ENCODE measurements at places on chromosomes 7 and 10.

- DNase-seq, result no peak
These were observed 389.0 kb upstream of the PODXL start for GRCh38 chr7:131945313-131945911.

DNA sequence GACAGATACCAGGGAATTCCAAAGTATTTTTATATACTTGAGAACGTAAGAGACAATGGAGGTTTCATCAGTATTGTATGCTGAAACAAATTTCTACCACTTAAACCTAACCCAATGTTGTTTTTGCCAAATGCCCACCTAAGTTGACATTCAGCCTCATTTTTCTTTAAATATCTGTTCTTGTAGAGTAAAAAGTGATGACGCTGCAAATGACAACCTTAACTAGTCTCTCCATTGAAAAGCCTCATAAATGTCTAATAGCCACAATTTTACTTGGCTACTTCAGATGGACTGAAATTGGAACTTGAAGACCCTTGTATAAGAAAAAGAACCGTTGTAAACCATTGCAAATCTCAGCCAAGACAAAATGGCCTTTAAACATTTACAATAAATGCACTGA, 176.9 kb downstream of the CRPPA start:
- DNase-seq, result no peak

DNA sequence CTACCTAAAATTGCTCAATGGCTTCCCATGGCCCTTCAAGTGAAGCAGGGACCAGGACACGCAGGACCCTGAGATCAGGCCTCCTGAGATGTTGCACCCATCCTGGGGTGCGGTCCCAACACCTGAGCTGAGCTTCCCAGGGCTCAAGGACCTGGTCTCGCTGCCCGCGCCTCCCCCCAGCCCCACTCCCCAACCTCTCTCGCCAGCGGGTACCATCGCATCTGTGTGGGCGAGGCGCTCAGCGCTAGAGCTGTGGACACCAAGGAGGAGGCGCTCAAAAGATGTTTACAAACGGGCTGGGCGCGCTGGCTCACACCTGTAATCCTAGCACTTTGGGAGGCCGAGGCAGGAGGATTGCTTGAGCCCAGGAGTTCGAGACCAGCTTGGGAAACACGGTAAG, 7.4 kb upstream of the CRYGN start:
- DNase-seq, result no peak

- no peak for DNase-seq
These were observed 1216.5 kb downstream of the SORCS3 start for GRCh38 chr10:105857268-105858264.

DNA sequence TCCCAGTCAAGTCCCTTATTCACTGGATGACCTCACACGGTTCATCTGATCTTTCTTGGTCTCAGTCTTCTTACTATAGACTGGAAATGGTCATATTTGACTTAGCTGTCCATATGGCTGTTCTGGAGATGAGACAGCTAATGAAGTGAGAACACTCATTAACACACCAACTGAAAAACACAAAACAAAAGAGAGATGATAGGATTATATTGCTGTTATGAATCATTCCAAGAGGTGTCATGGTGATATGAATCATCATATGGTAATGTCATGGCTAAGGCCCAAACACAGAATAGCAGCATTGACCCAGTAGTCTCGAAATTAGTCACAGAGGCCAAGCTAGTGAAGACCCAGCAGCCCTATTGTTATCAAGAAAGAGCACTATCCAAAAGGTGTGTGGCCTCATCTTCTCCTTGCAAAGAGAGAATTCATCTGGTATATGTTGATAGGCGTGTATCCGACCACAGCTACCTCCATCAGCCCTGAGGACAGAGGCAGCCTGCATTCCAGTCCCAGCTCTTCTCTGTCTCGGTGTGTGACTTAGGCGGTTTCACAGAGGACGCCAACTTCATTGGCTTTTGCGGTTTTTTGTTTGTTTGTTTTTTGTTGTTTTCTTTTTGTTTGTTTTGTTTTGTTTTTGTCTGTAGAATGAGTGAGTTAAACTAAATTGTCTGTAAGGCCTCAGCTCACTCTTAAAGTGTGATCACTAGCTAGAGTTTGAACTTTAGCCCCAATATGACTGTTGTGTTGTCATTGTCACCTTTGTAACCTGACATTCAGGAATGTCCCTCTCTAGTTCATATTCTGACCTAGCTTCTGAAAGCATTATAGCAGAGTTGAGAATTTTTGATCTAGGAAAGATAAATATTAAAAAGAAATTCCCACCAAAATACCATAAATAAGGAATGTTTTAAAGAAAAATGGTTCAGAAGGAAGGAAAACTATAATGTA, 97.4 kb upstream of the PDCD4 start:
- DNase-seq, result peak; percentile 24
